ENCODE measurements at places on chromosomes 7 and 10. TPM values are rescaled to one million over a fixed set of nuclear protein-coding genes. Genes with fewer than 3 reads are reported as not detected.

TAC1 gene
- 3.4 TPM for total RNA-seq

OPALIN gene
- total RNA-seq: not detected

OGDH gene
- 92.9 TPM for total RNA-seq

GPR141 gene
- 1.9 TPM for total RNA-seq

Measured in camera-type eye (tissue), 1 donor.